Osteoblast (primary cell): ENCODE measurements at places on chromosomes 3 and 15.

GRCh38 chr15:80816049-80816653, 37.0 kb downstream of the CEMIP start:
- H3K36me3 ChIP-seq: peaks cover 90% of the 10 kb centered on the region
- H3K27ac ChIP-seq: no peak overlapping the region
- DNase-seq: no peak
- H3K4me1 ChIP-seq: no peaks in the 10 kb centered on the region
- no peaks in the 10 kb centered on the region for H3K27me3 ChIP-seq

DNA sequence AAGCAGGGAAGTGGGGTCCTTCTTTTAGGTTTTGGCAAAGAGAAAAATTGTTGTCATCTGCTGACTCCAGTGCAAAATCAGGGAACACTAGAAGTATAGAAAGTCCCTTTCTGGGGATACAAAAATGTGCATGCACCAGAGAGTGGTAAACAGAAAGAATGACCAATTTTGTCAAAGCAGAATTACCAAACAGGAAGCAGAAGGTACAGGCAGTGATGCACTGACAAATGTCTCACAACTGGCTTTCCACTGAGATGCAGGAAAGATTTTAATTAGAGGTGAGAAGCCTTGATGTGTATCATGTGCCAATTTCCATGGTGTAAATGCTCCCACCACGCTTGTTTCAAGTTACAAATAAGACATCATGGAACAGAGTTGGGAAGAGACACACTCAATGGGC, 66.0 kb downstream of the TRIM69 start:
- H3K36me3 ChIP-seq: no peaks in the 10 kb centered on the region
- DNase-seq: no peak
- peaks cover 22% of the 10 kb centered on the region for H3K27me3 ChIP-seq
- H3K4me3 ChIP-seq: no peak overlapping the region
- no peaks in the 10 kb centered on the region for H3K4me1 ChIP-seq

- DNase-seq: no peak
- H3K27me3 ChIP-seq: no peaks in the 10 kb centered on the region
- peak overlapping the region; percentile 88 for H3K27ac ChIP-seq
- H3K36me3 ChIP-seq: peaks cover 5% of the 10 kb centered on the region
- peaks cover 32% of the 10 kb centered on the region for H3K4me1 ChIP-seq
These were observed 532 bp downstream of the B4GALT4 start for GRCh38 chr3:119240101-119240590.

DNA sequence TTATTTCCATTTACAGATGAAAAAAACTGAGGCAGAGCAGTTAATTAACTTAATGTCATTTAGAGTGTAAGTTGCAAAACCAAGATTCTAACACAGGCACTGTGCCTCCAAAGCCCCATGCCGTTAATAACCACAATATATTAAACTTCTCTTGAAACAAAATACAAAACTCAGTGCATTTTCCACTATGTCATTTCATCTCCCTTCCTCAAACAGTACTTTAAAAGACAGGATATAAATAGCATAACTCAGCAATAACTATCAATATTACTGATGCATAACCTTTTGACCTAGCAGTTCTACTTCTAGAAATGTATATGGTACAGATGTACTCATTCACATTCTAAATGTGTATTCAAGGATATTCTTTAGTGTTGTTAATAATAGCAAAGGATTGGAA, 5.1 kb upstream of the TASOR start:
- DNase-seq: no peak
- no peaks in the 10 kb centered on the region for H3K27me3 ChIP-seq
- H3K36me3 ChIP-seq: no peaks in the 10 kb centered on the region
- H3K4me1 ChIP-seq: no peaks in the 10 kb centered on the region
- no peak overlapping the region for H3K27ac ChIP-seq

DNA sequence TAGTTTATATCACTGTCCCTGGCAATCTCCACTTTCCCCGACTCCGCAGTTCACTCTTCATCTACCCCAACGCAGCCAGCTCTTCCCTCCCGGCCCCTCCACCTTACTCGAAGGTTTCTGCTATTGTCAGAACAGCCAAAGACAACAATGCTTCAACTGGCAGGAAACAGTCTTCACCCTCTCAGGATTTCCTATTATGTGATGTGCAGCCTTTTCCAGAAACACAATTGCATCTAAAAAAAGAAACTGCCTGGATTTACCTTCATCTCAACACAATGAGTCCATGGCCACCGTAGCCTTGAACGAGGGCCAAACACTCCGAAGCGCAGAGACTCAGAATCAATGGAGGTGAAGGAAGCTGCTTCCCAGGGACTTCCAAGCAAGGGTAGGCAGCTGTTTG, 182.1 kb upstream of the TSC22D2 start:
- no peaks in the 10 kb centered on the region for H3K4me1 ChIP-seq
- H3K27me3 ChIP-seq: no peaks in the 10 kb centered on the region
- no peak for DNase-seq
- no peak overlapping the region for H3K4me3 ChIP-seq

GRCh38 chr15:46938169-46938568, 779.1 kb upstream of the SEMA6D start:
- H3K27me3 ChIP-seq: no peaks in the 10 kb centered on the region
- no peak overlapping the region for H3K27ac ChIP-seq
- no peak for DNase-seq

- H3K27ac ChIP-seq: no peak overlapping the region
- peak overlapping the region; percentile 46 for H3K4me3 ChIP-seq
- DNase-seq: peak; percentile 65
- H3K4me1 ChIP-seq: no peaks in the 10 kb centered on the region
These were observed 68.4 kb upstream of the CHRNB4 start for GRCh38 chr15:78709263-78709882.

DNA sequence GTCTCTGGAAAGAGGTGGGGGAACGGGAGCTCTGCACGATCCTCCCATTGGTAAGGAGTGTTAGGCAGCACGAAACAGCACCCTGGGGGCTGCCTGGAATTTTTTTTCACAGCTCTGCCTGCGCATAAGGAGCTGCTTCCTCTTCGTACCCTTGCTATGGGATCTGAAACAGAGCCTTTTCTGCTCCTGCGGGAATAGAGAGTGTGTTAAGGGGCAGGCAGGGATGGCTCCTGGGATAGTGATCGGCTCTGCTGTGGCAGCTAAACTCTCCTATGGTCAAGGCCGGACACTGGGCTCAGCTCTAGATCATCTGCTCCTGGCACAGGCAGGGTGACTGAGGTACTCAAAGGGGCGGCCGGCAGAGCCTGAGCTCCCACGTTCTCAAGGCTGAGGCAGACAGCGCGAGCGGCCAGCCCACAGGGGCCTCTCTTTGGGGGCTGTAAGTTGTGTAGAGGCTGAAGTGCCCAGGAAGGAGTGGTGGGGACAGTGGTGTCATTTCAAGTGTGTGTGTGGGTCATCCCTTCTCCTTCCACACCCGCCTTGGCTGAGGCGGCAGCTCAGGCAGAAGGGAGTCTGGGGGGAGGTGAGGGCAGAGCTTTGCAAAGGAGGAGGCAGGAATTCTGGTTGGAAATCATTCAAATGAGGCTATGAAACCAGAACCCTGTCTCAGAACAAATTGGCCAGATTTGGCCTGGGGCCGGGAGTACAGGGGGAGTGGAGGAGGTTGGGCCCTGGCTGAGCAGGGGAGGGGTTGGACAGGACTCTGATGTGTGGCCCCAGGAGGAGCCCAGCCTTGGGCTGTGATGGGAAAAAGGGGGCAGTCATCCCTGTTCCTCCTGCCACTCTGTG, 31.0 kb downstream of the EPHB3 start:
- H3K4me3 ChIP-seq: no peak overlapping the region
- no peaks in the 10 kb centered on the region for H3K36me3 ChIP-seq
- peak; percentile 84 for DNase-seq
